Renal cortex interstitium (tissue), 15 donors: ENCODE measurements at places on chromosomes 1 and 21.

GRCh38 chr1:209198961-209199750 lies 384.4 kb upstream of the CAMK1G start:
- DNase-seq: no peak

GRCh38 chr1:209390764-209391163 lies 192.8 kb upstream of the CAMK1G start:
- no peak for DNase-seq

DNA sequence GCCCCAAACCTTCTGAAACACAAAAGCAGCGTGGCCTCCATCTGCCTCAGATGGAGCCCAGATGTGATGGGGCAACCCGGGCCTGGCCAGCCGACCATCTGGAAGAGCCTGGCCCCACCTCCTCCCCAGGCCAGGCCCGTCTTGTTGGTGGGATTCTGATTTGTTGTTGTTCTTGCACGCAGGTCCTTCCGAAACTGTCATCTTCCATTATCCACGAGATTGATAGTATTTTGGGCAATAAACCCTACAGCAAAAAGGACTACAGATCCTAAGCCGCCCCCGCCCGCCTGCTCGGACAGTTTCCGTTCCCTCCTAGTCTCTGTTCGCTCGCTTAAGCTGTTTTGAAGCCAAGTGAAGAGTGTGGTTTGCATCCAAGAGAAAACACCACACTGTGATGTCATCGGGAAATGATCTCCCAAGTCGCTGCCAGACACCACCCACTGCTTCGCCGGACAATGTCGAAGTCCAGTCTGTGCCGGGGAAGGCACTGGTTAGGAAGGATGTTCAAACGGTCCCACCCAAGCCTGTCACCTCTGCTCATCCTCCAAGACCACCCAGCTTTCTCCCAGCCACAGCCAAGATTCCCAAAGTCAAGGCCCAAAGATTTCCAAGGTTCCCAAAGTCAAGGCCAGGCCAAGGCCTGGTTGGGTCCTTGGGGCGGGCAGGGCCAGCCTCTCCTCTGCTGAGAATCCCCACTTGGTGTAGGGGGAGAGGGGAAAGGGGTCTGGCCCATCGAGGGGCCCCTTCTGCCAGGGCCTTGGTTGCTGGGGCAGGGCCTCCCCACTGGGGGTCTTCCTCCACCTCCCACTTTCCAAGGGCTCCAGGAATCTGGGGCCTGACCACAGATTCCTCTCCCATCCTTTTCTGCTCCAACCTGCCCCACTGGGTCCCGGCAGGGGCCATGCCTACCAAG lies 52.9 kb downstream of the KCNAB2 start:
- no peak for DNase-seq

- DNase-seq: no peak
Observed at GRCh38 chr1:47890779-47891178, 106.4 kb downstream of the TRABD2B start.

- DNase-seq: no peak
Observed at GRCh38 chr1:231990388-231990787, 363.8 kb downstream of the DISC1 start.

DNA sequence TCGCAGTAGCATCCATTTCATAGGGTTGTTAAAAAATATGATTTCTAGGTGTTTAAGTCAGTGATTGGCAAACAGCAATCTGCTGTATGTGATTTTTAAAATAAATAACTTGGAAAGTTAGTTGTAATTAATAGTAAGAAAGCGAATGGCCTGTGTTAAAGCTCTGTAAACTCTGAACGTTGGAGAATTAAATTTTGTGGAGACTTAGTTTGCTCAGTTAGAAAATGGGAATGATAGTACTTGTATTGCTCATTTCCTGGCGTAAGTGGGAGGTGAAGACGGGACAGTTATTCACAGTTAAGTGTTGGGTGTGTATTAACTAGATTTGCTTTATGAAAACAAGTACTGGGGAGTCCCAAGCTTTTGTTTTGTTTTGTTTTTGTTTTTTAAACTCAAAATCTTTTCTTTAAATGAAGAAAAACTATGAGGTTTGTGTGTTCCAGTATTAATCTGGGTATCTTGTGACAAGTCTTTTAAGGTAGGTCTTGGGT lies 995 bp downstream of the CACYBP start:
- no peak for DNase-seq

DNA sequence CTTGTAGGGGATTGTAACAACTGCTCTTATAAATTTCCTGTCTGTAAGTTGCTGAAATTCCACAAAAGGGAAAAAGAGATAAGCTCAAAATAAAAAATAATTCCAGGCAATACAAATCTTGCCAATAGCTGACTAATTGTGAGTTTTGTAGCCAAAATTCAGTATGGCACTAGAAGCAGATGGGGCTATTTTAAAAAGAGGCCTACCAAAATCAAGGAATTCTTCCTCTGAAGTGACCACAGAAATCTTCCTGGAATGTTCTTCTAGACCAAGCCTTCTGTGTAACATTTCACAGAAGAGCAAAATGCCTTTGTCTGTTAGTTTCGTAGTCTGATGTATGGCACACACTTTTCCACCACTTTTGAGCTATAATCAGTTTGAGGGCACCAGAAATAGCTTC lies 127.6 kb downstream of the CYYR1 start:
- no peak for DNase-seq

- DNase-seq: no peak
Observed at GRCh38 chr21:38716942-38717341, 88.8 kb upstream of the ETS2 start.

- DNase-seq: no peak
Observed at GRCh38 chr1:61740751-61741700, 1.3 kb upstream of the PATJ start.

- DNase-seq: no peak
Observed at GRCh38 chr1:39181311-39181710, 23.2 kb upstream of the MACF1 start.
